ENCODE measurements at places on chromosomes 5 and 9. TPM values are rescaled to one million over a fixed set of nuclear protein-coding genes. Genes with fewer than 3 reads are reported as not detected.

DNA sequence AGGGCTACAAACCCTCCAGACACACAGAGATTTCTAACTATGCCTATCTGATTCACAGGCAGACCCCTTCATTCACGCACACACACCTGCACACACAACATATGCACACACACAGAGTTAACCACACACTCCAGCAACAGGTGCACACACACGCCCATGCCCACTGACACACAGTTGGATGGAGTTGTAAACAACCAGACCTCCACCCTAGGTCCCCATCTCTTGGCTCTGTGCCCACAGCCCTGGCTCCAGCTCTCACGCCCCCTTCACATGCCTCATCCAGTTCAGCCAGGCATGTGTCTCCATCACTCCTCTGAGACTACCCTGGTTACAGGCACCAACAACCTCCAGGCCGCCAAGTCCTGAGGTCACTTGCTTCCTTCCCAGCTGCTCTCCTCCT is 61.1 kb downstream of the PSD2 start:
- no peak for DNase-seq
- H3K27ac ChIP-seq, result no peak overlapping the region
- peaks cover 32% of the 10 kb centered on the region for H3K27me3 ChIP-seq
- H3K4me3 ChIP-seq, result no peak overlapping the region
- no peaks in the 10 kb centered on the region for H3K4me1 ChIP-seq

DNA sequence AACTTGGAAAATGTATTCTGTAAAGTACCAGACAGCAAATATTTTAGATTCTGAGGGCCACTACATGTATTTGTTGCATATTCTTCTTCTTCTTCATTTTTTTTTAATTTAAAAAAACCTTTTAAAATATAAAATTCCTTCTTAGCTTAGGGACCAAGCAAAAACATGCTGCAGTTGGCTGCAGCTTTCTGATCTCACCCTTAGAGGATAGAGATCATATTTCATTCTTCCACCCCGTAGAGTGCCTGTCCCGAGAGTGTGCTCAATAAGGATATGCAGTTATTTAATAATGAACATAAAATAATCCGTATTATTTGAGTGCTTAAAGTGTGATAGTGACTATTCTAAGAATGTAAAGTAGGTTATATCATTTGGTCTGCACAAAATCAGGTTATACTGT is 204.2 kb upstream of the CD180 start:
- H3K4me3 ChIP-seq, result no peak overlapping the region
- no peaks in the 10 kb centered on the region for H3K27me3 ChIP-seq
- peaks cover 10% of the 10 kb centered on the region for H3K4me1 ChIP-seq
- H3K27ac ChIP-seq, result no peak overlapping the region
- no peaks in the 10 kb centered on the region for H3K36me3 ChIP-seq

MPDZ gene
- total RNA-seq, result 58.3 TPM

GRCh38 chr5:135625961-135626360 is 47.2 kb upstream of the CXCL14 start:
- no peak for DNase-seq
- no peaks in the 10 kb centered on the region for H3K27me3 ChIP-seq
- no peaks in the 10 kb centered on the region for H3K4me1 ChIP-seq

DNA sequence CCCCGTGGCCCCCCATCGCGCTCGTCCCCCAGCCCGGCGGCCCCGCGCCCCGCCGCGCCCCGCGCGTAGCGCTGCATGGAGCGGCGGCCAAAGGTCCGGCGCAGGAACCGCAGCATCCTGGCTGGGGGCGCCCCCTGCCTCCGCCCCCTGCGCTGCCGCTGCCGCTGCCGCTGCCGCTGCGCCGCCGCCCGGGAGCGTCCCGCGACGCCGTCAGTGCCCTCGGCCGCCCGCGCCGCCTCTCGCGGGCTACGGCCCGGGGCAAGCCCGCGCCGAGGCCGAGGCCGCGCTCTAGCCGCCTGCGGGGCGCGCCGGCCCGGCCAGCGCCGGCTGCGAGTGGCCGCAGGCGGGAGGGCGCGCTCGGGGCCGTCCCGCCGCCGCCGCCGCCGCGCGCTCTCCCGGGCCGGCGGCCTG is 523 bp downstream of the EPB41L4B start:
- H3K4me3 ChIP-seq, result no peak overlapping the region
- H3K27ac ChIP-seq, result no peak overlapping the region
- H3K4me1 ChIP-seq, result peaks cover 22% of the 10 kb centered on the region
- peaks cover 38% of the 10 kb centered on the region for H3K27me3 ChIP-seq

- no peak overlapping the region for H3K4me3 ChIP-seq
- H3K27me3 ChIP-seq, result no peaks in the 10 kb centered on the region
- peak; percentile 74 for DNase-seq
- H3K4me1 ChIP-seq, result peaks cover 21% of the 10 kb centered on the region
- H3K27ac ChIP-seq, result no peak overlapping the region
- no peaks in the 10 kb centered on the region for H3K36me3 ChIP-seq
These were observed 50.5 kb downstream of the NR6A1 start for GRCh38 chr9:124720429-124721108.

IFNB1 gene
- total RNA-seq, result not detected

DNA sequence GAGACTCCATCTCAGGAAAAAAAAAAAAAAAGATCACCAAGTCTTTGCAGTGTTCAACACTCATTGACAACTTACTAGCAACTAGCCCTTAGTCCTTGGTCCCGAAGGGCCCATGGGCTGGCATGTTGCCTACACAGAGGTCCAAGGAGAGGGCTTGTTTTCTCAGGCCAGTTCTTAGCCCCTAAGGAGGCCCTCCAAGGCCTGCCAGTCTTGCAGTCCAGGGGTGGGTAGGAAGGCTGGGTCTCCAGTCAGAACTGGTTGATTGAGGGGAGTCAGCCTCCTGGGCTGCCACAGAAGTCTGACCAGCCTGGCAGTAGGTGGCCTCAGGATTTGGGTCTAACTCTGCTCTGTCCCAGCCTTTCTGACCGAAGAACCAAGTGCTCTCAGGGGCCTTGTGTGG is 32.7 kb downstream of the IER5L start:
- peaks cover 18% of the 10 kb centered on the region for H3K36me3 ChIP-seq
- H3K4me3 ChIP-seq, result peak overlapping the region; percentile 3
- peak overlapping the region; percentile 95 for H3K27ac ChIP-seq
- H3K27me3 ChIP-seq, result no peaks in the 10 kb centered on the region

- no peak for DNase-seq
- no peaks in the 10 kb centered on the region for H3K36me3 ChIP-seq
- H3K4me3 ChIP-seq, result no peak overlapping the region
- no peak overlapping the region for H3K27ac ChIP-seq
These were observed 113.5 kb downstream of the RORB start for GRCh38 chr9:74610523-74611061.

DNA sequence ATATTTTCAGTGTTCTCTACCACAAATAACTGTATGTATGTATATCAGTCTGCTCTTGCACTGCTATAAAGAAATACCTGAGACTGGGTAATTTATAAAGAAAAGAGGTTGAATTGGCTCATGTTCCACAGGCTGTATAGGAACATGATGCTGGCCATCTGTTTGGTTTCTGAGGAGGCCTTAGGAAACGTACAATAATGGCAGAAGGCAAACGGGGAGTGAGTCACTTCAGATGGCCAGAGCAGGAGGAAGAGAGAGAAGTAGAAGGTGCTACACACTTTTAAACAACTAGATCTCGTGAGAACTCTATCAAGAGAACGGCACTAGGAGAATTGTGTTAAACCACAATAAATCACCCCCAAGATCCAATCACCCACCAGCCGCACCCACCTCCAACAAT is 121.7 kb downstream of the ADAMTS6 start:
- no peaks in the 10 kb centered on the region for H3K36me3 ChIP-seq
- no peak overlapping the region for H3K27ac ChIP-seq
- peaks cover 11% of the 10 kb centered on the region for H3K4me1 ChIP-seq
- DNase-seq, result no peak

DNA sequence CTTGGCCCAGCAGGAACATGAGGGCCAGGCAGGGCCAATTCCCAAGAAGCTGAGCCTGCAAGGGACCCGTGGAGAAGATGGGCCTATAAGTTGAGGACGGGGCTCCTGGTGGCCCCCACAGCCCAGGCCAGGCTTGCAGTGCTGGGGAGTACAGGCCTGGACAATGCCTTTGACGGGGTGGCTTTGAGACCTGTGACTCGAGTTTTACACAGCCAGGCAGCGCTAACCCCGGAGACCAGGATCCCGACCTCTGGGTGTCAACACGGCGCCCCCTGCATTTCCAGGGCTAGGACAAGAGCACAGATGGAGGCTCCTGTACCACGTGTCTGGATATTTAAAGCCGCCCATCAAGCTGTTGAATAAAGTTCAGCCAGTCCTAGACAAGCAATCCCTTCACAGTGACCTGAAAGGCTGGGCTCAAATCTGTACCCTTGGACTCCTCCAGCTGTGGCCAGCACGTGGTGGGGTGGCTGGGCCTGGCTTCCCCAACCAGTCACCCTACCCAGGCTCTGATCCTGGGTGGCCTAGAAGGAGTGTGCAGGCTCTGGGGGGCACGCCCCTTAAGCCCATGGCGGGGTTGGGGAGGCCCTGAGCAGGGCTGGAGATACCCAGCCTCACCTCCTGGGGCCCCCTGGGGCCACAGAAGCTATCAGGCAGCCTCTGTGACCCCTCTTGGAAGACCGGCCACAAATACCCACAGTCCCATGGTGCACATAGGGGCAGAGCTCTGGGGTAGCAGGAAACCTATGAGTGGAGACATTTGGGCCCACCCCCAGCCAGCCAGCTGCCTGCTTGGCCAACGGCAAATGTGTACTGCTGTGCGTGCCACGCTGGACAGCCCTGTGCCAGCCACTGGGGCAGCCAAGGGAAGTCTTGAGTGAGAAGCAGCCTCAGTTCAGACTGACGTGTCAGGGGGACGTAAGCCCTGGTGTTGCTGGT is 88.7 kb downstream of the NTNG2 start:
- peaks cover 3% of the 10 kb centered on the region for H3K27me3 ChIP-seq
- no peaks in the 10 kb centered on the region for H3K36me3 ChIP-seq
- H3K4me3 ChIP-seq, result no peak overlapping the region
- DNase-seq, result no peak
- no peak overlapping the region for H3K27ac ChIP-seq
